AML-193 (cell line): ENCODE measurements at places on chromosomes 7 and 10.

GRCh38 chr10:45514291-45515270, 140.6 kb downstream of the ALOX5 start:
- no peak for DNase-seq

DNA sequence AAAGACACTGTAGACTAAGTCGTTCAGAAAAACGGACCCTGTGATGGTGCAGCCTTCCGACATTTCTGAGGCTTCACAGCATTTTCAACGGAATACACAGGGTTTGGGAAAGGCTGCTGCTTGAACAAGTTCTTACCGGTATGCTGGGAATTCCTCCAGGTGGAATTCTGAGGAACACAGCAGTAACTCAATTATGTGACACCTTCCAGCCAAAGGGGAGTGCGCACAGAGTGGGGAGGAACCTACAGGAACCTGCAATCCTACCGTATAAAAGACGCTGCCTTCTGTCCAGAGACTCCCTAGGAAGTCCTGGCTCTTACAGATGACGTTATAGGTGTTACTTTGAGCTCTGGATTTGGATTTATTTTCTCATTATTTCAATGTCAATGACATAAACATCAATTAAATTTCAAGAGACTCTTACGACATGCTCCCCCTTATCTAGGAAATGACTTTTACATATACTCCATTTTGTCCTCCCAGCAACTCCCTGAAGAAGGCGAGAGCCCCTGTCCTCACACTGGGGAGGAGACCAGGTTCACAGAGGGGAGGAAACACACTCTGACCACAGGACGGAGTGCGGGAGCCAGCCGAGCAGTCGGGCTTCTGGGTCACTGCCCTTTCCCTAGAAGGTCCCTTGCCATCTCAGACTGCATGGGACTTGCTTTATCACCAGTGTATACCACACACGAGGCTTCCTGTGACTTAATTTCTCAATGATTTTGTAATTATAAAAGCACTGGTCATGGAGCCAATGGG, 27.9 kb downstream of the VIPR2 start:
- DNase-seq = no peak

DNA sequence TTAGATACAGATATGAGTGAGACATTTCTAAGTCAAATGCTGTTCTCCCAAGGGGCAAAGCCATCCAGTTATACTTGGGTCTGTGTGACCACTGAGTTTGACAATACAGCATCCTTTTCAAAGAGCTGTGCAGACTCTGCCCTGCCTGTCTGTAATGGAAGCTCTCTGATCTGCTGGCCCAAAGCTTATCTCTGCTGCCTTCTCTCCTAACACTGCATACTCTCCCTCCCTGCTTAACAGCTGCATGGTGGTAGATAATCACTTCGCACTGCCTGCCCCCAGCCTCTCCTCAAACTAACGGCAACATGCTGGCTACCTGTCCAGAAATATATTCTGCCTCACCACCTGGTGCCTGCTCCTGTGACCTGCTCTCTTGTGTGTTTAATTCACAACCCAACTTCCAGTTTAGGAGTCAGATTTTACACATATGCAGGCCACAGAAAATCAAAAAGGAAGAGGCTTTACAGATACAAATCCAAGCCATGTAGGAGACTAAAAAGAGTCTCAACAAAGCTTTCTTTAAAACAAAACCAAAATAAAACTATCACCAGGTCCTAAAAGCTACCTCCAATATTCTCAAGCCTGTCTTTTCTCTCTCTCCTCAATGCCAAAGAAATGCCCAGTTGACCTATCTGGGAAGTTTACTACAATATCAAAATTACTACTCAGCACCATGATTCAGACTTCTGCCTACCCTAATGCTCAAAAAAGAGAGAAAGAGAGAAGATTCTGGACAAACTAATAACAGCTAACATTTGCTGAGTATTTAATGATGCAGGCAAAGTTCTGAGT, 145.6 kb downstream of the RELN start:
- DNase-seq = no peak

DNA sequence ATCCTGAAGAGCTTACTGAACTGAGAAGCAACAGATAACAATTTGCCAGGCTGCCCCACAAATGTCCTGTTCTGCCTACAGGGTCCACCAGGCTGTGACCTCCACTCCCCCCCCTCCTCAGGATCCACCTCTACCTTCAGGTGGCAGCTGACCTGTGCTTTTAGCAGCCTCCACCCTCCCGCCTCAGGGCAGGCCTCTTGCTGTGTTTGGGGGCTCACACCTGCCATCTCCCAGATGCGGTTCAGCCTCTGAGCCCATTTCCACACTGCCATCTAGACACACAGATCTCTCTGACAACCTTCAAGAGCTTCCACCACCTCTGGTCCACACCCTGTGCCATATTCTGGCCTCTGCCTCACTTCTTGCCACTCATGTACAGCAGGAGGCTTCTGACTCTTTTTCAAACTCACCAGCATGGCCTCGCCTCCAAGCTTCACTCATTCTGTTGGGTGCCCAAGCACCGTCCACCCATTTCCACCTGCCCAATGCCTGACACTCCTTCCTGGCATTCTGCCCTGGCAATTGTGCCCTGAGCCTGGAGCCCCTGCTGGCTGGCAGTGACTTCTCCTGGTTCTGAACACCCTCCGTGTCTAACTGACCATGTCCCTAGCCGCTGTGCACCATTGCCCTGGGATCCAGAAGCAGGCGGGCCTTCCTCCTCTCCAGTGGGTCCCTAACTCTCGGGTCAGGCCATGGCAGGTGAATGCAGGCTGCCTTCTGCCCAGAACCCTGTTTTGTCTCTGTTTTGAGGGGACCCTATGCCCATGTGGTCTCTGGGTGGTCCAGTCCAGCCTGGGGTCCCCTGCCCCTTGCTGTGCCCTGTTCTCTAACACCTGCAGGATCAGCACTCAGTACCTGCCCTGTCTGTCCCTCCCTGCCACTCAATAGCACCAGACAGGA, 18.5 kb downstream of the TMEM72 start:
- no peak for DNase-seq

DNA sequence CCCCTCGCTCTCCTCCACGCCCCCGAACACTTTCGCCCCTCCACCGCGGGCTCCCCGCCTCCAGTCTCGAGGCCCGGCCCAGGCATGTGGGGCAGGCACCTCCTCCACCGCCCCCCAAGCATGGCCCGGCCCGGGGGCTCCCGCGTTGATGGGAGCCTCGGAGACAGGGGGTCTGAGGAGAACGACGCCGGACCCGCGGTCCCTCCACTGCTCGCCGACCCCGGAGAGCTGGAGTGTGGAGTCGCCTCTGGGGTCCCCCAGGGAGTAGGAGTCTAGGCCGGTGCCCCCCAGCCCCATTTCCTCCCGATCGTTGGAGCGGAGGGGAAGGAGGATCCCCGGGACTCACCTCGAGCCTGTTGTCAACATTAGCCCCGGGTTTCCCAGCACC, 206 bp downstream of the UPF2 start:
- DNase-seq = no peak

GRCh38 chr10:45383682-45384330, 9.8 kb downstream of the ALOX5 start:
- DNase-seq = peak; percentile 19

DNA sequence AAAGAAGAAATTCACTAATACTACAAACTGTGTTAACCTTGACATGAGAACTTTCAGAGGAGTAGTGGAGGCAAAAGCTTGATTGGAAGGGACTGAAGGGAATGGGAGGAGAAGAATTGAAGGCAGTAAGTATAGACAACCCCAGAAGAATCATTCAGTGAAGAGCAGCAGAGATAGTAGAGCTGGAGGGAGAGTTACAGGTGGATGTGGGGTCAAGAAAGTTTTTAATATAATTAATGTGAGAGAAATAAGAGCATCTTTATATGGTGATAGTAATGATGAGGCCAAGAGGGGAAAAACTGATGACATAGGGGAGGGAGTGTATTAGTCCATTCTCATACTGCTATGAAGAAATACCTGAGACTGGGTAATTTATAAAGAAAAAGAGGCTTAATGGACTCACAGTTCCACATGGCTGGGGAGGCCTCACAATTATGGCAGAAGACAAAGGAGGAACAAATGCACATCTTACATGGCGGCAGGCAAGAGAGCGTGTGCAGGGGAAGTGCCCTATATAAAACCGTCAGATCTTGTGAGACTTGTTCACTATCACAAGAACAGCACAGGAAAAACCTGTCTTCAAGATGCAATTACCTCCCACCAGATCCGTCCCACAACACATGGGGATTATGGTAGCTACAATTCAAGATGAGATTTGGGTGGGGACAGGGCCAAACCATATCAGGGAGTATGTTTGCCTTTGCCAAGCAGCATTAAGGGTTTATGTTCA, 88.3 kb upstream of the PIK3CG start:
- no peak for DNase-seq

- DNase-seq = no peak
Measured at GRCh38 chr7:158093156-158093796, 494.3 kb downstream of the PTPRN2 start.

DNA sequence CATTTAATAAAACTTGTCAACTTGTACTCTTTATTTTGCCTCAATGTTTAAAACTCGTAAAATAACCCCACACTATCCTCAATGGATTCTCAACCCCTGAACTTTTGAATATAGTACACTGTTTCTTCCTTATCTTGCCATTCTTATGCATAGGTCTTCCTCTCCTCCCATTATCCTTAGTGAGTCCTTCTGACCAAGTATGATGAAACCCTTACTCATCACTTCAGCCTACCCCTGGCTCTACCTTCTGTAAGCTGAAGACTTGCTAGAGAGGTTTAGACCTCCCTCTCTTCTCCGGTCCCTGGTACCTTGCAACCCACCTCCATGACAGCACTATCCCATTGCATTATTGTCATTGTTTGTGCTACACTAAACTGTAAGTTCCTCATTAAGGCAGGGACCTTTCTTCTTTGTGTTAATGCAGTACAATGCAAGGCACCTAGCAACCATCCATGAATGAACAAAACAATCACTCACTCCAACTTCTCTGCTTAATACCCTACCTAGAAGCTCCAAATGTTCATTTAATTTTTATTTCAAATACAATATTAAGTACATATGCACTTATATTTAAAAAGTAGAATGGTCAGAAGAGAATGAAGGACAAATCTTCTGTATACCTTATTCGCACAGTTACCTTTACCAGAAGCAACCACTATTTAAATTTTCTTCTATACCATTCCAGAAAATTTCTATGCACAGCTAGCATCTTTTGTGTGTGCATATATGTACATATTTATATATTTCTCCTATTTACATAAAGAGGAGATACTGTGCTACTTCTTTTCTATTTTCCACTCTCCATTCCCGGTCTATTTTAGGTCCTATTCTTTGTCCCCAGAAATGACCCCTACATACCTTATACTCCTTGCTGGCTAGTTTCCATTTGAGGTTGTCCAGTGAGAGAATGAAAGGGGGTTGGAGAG, 77.5 kb downstream of the SLC16A9 start:
- no peak for DNase-seq
